Left ventricle myocardium inferior (tissue), 1 donor: ENCODE measurements at places on chromosomes 6 and 20.

DNA sequence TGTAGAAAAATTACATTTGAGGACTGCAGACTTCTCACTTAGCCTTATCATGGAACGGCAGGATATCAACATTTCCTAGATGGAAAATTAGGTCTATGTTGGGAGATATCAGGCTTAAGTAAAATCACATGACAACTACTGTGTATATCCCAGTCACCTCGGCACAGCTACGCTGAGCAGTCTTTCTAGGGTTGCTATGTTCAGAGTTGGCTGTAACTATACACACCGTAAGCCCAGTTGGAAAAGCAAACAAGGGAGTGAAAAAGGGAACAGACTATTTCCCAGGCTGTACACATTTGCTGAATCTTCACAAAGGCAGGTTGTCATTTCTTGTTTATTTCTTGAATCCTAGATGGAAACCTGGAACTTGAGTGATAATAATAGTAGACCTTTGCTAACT, 80.7 kb upstream of the PTPRK start:
- H3K36me3 ChIP-seq = no peaks in the 10 kb centered on the region
- H3K4me3 ChIP-seq = no peak overlapping the region
- H3K27me3 ChIP-seq = no peaks in the 10 kb centered on the region
- no peak overlapping the region for H3K27ac ChIP-seq
- H3K4me1 ChIP-seq = peaks cover 40% of the 10 kb centered on the region

DNA sequence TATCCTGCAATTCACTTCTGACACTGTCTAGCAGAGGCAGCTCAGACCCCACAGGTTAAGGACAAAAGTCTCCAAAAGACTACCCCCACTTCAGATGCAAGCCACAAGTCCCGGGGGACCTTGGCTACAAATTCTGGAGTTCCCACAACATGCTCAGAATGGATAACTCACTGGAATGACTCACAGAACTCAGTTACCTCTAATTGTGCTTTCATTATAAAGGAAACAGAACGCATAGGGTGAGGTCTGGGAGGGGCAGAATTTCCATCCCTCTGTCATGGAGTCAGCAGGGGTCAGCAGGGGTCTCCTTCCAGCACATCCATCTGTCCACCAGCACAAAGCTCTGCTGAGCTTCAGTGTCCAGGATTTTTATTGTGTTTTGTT, 184.2 kb downstream of the CDH4 start:
- H3K36me3 ChIP-seq = no peaks in the 10 kb centered on the region
- peaks cover 97% of the 10 kb centered on the region for H3K27me3 ChIP-seq
- no peak overlapping the region for H3K27ac ChIP-seq
- peaks cover 8% of the 10 kb centered on the region for H3K4me1 ChIP-seq
- H3K4me3 ChIP-seq = no peak overlapping the region
- no peak for DNase-seq

GRCh38 chr6:4533576-4533975, 242.6 kb upstream of the CDYL start:
- no peak for DNase-seq
- H3K4me1 ChIP-seq = no peaks in the 10 kb centered on the region
- no peaks in the 10 kb centered on the region for H3K36me3 ChIP-seq
- no peaks in the 10 kb centered on the region for H3K27me3 ChIP-seq

DNA sequence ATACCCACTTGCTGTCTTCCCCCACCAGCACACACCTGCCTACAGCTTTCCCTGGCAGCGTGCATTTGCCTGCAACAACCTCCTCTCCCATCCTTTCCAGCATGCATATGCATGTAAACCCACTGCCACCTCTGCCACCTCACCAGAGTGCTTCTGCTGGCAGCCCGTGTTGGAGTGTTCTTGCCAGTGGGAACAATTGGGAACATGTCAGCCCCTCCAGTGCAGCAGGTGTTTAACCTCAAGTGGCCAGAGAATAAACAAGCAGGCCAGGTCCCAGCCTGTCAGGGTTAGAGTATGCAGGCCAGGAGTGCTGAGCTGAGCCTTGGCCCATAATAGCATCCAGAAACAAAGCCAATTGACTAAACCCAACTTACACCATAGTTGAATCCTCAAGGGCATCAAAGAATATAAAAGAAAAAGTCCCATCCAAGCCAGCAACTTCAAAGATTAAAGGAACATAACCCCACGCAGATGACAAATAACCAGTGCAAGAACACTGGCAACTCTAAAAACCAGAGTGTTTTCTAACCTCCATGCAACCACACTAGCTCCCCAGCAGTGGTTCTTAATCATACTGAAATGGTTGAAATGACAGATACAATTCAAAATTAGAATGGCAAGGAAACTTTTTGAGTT, 1212.1 kb upstream of the CITED2 start:
- H3K4me3 ChIP-seq = no peak overlapping the region
- DNase-seq = no peak
- H3K36me3 ChIP-seq = no peaks in the 10 kb centered on the region

- no peaks in the 10 kb centered on the region for H3K27me3 ChIP-seq
- H3K27ac ChIP-seq = no peak overlapping the region
These were observed 76.1 kb upstream of the PRL start for GRCh38 chr6:22372922-22373321.

GRCh38 chr6:88004707-88005106, 42.9 kb upstream of the SPACA1 start:
- peaks cover 26% of the 10 kb centered on the region for H3K27me3 ChIP-seq
- no peak overlapping the region for H3K4me3 ChIP-seq
- H3K27ac ChIP-seq = no peak overlapping the region

DNA sequence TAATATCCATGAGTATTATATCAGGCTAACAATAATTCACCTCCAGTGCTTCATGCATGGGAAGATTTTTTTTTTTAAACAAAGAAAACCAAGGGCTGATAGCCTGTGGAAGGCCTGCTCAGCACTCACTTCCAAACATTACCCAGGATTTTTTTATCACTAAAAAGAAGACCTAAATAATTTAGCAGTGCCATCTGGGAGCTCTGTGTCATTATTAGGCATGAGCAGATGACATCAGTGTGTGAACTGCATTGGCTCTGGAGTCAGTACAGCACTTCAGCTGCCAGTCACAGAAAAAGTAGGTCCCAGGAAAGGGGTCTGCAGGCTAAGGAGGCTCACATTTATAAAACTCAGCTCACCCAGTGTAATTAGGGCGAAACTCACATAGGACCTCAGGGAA, 94.8 kb downstream of the COL21A1 start:
- no peak overlapping the region for H3K27ac ChIP-seq
- H3K4me3 ChIP-seq = no peak overlapping the region
- H3K36me3 ChIP-seq = no peaks in the 10 kb centered on the region
- no peaks in the 10 kb centered on the region for H3K4me1 ChIP-seq
- no peaks in the 10 kb centered on the region for H3K27me3 ChIP-seq
- DNase-seq = no peak

- H3K4me3 ChIP-seq = no peak overlapping the region
- H3K36me3 ChIP-seq = no peaks in the 10 kb centered on the region
- no peak for DNase-seq
- H3K27ac ChIP-seq = no peak overlapping the region
- H3K4me1 ChIP-seq = peaks cover 29% of the 10 kb centered on the region
These were observed 18.5 kb downstream of the ATP9A start for GRCh38 chr20:51749674-51750036.

GRCh38 chr6:150069706-150070105, 785 bp upstream of the ULBP3 start:
- DNase-seq = no peak
- H3K4me1 ChIP-seq = peaks cover 12% of the 10 kb centered on the region
- no peak overlapping the region for H3K27ac ChIP-seq

DNA sequence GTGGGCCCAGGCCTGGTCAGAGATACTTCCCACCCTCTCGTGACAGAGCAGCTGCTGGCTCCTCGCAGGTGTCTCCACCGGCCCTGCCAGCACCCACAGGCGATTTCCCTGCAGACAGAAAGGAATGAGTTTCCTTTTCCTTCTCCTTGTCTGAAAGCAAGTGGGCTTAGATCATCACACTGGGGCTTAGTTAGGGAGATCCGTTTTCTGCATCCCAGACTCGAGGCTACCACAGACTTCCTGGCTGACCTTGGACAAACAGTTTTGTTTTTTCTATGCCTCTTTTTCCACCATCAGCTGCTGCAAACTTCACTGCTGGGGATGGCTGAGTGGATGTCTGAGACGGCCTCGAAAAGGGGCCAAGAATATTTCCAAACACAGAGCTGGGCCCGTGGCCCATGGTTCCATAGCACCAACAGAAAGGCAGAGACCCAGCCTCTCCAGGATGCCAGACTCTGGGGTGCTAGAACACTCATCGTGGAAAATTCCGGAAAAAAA, 86.5 kb downstream of the BANF2 start:
- H3K27me3 ChIP-seq = no peaks in the 10 kb centered on the region
- H3K27ac ChIP-seq = peak overlapping the region; percentile 71
- no peak overlapping the region for H3K4me3 ChIP-seq
- H3K36me3 ChIP-seq = no peaks in the 10 kb centered on the region
- peak; percentile 33 for DNase-seq

GRCh38 chr6:2962004-2962403, 9.4 kb downstream of the SERPINB6 start:
- H3K4me1 ChIP-seq = peaks cover 82% of the 10 kb centered on the region
- peak overlapping the region; percentile 93 for H3K27ac ChIP-seq
- no peak overlapping the region for H3K4me3 ChIP-seq
- DNase-seq = no peak
- H3K36me3 ChIP-seq = peaks cover under 1% of the 10 kb centered on the region

GRCh38 chr20:9332791-9333479, 181.5 kb upstream of the LAMP5 start:
- H3K4me3 ChIP-seq = no peak overlapping the region
- H3K27ac ChIP-seq = no peak overlapping the region
- H3K4me1 ChIP-seq = peaks cover 29% of the 10 kb centered on the region
- no peaks in the 10 kb centered on the region for H3K27me3 ChIP-seq
- H3K36me3 ChIP-seq = no peaks in the 10 kb centered on the region

GRCh38 chr6:5515200-5515599, 253.9 kb downstream of the FARS2 start:
- H3K27ac ChIP-seq = no peak overlapping the region
- no peaks in the 10 kb centered on the region for H3K36me3 ChIP-seq
- H3K4me1 ChIP-seq = peaks cover 20% of the 10 kb centered on the region
- no peaks in the 10 kb centered on the region for H3K27me3 ChIP-seq

- H3K36me3 ChIP-seq = peaks cover 4% of the 10 kb centered on the region
- peak overlapping the region; percentile 97 for H3K4me3 ChIP-seq
- peak; percentile 45 for DNase-seq
- H3K27ac ChIP-seq = peak overlapping the region; percentile 94
- H3K4me1 ChIP-seq = peaks cover 66% of the 10 kb centered on the region
These were observed 1.2 kb downstream of the CHMP4B start for GRCh38 chr20:33812152-33812849.

- no peak overlapping the region for H3K4me3 ChIP-seq
- no peak for DNase-seq
- no peaks in the 10 kb centered on the region for H3K36me3 ChIP-seq
- peaks cover 12% of the 10 kb centered on the region for H3K4me1 ChIP-seq
- H3K27me3 ChIP-seq = peaks cover 11% of the 10 kb centered on the region
- no peak overlapping the region for H3K27ac ChIP-seq
These were observed 53.1 kb upstream of the VSX1 start for GRCh38 chr20:25135031-25135430.

GRCh38 chr6:44059359-44060346, 67.6 kb downstream of the MRPL14 start:
- H3K4me3 ChIP-seq = peak overlapping the region; percentile 34
- H3K27me3 ChIP-seq = no peaks in the 10 kb centered on the region
- no peaks in the 10 kb centered on the region for H3K36me3 ChIP-seq
- peak overlapping the region; percentile 89 for H3K27ac ChIP-seq
- peak; percentile 66 for DNase-seq
- peaks cover 81% of the 10 kb centered on the region for H3K4me1 ChIP-seq

DNA sequence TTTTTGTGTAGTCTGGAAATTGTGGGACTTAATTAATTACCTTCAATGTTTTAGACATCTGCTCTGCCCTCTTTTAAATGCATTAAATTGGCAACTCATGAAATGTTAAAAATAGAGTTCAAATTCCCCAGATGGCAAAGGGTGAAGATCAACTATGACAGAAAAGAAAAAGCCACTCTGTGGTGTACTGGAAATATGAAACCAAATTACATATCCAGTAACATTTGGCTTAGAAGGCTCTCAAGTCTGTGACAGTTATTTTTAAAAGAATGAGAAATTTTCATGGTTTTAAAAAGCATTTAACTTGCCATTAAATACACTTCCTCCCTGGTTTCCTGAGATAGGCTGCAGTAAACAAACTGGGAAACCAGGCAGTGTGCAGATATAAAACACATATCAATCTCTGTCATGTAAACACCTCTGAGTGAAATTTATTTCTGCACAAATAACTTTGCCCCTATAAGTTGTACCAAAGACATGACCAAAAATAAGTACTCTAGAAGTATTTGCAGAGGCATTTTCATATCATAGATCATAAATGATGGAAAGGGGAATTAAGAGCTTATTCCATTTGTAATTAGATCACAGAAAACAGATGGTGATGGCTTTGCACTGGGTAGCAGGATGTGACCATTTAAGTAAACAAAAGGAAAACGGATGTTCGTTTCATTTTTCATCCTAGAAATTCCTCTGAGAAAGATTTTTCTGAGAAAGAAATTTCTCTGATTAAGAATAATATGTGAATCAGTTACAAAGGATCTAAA, 360.1 kb downstream of the SAMD5 start:
- peaks cover 14% of the 10 kb centered on the region for H3K4me1 ChIP-seq
- no peaks in the 10 kb centered on the region for H3K36me3 ChIP-seq
- H3K27me3 ChIP-seq = no peaks in the 10 kb centered on the region
- H3K27ac ChIP-seq = no peak overlapping the region
- DNase-seq = no peak

DNA sequence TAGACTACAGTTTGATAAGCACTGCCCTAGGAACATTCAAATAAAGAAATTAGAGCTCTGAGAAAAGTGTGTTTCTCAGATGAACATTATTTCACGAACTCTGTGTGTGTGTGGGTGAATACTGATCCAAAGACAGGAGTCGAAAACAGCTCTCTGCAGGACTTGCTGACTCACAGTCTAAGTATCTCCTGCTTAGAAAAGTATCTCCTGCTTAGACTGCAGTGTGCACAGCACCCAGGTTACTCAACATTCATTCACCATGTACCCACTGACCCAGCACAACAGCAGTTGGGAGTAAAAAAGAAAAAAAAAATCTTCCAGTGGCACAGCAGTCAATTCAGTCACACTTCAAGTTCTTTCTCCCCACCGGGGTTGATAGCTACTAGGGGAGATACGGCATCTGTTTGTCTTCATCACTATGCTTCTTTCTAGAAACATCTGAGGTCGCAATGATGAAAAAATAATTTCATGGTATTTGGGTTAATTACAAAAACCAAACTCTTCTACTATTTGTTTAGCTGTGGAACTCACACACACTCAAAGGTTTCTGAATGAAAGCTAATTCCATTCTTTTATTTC, 48.0 kb downstream of the GCLC start:
- no peak overlapping the region for H3K27ac ChIP-seq
- H3K4me1 ChIP-seq = peaks cover 7% of the 10 kb centered on the region
- no peak for DNase-seq

- H3K4me1 ChIP-seq = no peaks in the 10 kb centered on the region
- no peak overlapping the region for H3K27ac ChIP-seq
- H3K36me3 ChIP-seq = no peaks in the 10 kb centered on the region
- H3K4me3 ChIP-seq = no peak overlapping the region
These were observed 114.1 kb upstream of the SMLR1 start for GRCh38 chr6:130713144-130713543.
